ENCODE measurements at places on chromosomes 13 and 19.
A peak's percentile ranks its signal among the peaks of the same experiment; 100 is the strongest.

DNA sequence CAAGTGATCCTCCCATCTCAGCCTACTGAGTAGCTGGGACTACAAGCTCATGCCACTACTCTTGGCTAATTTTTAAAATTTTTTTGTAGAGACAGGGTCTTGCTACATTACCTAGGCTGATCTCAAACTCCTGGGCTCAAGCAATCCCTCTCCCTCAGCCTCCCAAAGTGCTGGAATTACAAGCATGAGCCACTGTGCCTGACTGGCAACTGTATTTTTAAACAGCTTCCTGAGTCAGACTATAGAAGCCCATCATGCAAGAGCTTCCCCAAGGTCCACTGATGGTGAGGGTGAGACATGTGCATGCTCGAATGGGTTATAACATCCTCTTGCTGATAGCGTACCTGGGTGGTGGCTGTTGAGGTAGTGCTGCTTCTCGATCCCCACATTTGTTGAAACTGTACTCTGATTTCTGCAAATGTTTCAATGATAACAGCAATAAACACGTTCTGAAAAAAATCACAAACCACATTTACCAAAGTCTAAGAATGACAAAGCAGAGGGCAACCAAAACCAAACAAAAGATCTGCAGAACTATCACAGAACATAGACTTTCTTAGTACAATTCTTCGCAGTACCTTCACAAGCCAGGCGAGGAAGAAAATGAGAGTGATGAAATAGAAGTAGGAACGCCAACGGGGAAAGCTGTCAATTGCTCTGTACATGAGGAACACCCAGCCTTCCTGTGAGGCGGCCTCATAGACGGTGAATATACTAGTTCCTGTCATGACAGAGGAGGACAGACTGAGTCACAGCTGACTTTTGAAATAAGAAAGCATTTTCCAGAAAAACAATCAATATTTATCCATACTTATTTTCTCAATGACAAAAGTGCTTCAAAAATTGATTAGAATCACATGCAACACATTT, 124.4 kb downstream of the NALCN start:
- DNase-seq = no peak

DNA sequence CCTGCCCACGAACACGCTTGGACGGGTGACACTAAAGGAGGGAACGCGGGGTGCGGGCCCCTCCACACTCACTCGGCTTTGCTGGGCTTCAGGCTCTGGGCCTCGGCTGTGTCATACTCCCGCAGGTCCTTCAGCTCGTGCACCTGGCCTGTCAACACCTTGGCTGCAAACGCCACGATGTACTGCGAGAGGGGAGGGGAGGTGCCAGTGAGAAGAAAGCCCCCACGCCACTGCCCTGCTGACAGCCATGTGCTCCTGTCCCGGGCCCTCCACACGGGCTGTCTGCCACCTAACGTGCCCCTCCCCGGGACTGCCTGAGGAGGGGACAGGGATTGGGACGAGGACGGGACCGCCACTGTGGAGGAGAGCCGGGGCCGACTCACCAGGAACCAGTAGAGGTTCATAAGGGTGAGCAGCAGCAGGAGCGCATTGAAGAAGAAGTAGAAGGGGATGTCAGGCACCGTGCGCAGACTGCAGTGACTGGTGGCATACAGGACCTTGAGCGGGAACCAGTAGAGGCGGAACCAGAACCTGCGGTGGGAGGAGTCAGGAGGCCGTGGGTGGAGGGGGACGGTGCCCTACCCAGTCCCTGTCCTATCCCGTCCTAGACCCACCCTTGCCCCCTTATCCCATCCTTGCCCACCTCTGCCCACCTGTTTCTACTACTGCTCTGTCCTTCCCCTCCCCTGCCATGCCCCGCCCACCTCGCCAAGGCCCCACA, 16.9 kb downstream of the CERS1 start:
- no peak for DNase-seq

DNA sequence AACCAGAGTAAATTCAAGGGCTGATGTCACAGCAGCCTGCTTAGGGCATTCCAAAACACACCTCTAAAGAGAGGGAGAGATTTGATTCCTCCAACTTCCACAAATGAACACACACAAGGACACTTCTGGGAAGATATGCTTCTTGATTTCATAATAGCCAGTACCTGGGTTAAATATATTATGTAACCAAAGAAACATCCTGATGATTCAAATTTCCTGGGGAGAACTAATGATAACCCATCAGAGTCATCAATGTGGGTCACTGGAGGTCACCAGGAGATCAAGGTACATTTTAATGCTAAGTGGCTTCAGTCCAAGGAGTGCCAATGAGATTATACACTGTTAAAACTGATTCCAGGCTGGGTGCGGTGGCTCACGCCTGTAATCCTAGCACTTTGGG, 54.0 kb upstream of the DOCK9 start:
- DNase-seq = no peak

DNA sequence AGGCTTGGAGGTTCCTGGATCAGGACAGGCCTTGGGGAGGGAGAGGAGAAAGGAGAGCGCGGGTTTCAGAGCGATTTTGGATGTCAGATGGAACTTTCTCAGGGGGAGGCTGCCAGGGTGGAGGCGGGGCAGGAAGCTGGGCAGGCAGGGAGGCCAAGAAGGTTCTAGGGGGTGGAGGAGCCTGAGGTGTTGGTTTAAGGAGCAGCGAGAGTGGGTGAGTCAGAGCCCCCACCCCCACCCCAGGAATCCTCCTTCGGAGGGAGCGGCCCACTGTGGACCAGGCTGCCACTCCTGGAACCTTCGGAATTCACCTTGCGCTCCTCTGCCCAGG, 15.9 kb upstream of the NOP53 start:
- DNase-seq = peak; percentile 68

DNA sequence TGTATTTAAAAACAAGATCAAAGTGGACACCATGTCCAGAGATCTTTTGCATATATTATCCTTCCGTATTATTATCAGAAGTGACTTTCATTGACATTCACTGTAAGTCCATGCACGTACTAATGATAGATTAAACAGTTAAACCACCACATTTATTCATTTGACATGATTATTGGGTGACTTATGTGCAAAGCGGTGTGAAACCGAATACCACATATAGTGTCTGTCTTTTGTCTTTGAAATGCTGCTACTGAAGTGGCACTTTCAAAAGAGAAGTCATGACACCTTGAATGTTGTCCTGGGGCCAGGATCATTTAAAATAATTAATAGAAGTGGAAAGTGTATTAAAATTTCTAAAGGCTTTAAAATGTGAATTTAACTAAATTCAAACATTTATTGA, 100.1 kb downstream of the ERCC5 start:
- DNase-seq = no peak
